NCI-H1417 treated with DMSO at 0.1 percent for 48 hours (cell line): ENCODE measurements at places on chromosomes 1 and 21.
A peak's percentile ranks its signal among the peaks of the same experiment; 100 is the strongest.

GRCh38 chr21:41501919-41502318 lies 6.0 kb downstream of the TMPRSS2 start:
- no peak for DNase-seq

DNA sequence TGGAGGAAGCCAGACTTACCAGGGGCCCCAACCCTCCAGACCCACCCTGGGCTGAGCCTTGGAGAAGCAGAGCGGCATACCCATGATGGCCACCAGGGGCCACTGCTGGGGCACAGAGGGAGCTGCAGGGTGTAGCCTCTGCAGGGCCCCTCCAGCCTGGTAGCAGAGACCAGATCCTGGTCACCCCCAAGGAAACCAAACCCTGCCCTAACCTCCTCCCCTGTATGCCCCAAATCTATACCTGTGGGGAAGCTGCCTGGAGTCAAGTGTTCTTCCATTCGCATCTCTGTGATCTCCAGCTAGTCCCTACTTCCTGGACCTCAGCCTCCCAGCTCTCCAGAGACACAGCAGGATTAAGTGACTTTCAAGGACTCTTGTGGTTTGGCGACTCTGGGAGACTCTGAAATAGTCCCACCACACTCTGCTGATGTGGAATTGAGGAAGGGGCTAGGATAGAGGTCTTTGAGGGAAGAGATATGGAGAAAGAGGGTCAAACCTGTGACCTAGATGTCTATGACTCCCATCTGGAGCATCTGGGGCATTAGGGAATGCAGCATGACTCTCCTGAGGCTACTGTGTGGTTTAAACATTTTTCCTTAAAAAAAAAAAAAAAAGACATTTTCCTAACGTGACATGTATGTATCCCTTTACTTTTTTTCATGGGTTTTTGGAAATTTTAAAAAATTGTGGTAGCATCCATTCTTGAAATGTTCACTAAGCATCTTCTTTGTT lies 119.2 kb upstream of the IPO9 start:
- DNase-seq: no peak

- no peak for DNase-seq
Observed at GRCh38 chr1:173545688-173546087, 57.2 kb downstream of the SLC9C2 start.

DNA sequence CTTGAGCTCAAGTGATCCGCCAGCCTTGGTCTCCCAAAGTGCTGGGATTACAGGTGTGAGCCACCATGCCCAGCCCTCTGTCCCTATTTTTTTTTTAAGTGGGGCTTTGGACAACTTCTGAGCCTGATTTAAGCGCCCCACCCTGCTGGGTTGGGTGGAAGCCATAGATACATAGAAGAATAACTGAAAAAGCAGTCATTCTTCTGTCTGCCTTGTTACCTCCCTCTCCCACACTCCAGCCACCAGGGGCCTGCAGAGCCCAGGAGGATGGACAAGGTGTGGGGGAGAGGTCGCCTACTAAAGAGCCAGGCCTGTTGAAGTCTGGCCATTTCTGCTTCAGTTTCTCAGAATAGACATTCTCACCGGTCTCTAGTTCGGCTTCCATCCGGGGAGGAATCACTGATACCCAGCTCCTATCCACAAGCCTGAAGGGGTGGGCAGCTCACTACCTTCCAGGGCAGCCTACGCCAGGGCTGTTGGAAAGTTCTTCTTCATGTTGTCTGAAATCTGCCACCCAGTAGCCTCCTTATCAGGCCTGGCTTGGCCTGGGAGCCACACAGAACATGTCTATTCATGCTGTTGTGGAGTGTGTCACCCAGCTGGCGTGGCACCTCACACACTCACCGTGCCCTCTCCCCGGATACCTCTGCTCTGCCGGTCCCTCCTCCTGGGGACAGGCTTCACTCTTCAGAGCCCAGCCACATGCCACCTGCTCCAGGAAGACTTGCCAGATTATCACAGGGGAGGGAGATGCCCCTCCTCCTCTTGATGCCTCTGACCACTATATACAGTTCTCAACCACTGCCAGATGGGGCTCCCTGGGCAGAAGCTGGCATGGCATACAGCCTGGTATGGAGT lies 27.7 kb downstream of the KNCN start:
- DNase-seq: no peak

- no peak for DNase-seq
Observed at GRCh38 chr21:35044770-35045541, 4.1 kb downstream of the RUNX1 start.

- no peak for DNase-seq
Observed at GRCh38 chr1:56911098-56911938, 54.5 kb downstream of the C8B start.

DNA sequence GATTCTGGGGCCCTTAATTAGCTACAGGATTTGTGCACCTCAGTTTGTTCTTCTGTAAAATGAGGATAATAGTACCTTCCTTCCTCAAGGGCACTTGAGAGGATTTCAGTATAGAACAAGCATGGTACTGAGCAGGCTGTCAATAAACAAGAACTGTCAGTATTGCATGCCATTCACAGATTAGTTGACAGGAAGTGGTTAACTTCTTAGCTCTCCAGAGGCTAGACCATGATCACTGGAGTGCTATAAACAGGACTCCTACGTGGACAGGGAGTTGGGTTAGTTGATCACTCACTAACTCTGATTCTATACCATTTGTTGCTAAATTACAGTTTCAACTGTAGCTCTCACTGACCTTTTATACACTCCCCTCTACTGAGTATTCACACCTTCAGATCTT lies 126.2 kb upstream of the DAB1 start:
- no peak for DNase-seq

DNA sequence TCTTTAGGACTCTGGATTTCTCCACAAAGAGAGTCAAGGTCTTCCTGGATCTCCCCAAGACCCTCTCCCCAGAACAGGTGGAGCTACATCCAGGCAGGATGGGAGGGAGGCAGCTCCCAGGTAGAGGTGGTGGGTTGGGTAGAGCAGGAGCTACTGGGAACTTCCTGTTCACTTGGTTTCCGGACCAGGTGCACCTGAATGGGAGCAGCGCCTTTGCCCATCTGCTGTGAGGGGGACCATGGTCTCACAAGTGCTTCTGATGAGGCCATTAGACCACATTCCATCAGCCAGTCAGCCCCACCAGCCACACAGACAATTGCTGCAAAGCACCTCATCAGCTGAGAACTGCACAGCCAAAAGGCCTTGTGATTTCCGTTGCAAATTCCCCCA lies 188.8 kb downstream of the MATN1 start:
- DNase-seq: no peak

DNA sequence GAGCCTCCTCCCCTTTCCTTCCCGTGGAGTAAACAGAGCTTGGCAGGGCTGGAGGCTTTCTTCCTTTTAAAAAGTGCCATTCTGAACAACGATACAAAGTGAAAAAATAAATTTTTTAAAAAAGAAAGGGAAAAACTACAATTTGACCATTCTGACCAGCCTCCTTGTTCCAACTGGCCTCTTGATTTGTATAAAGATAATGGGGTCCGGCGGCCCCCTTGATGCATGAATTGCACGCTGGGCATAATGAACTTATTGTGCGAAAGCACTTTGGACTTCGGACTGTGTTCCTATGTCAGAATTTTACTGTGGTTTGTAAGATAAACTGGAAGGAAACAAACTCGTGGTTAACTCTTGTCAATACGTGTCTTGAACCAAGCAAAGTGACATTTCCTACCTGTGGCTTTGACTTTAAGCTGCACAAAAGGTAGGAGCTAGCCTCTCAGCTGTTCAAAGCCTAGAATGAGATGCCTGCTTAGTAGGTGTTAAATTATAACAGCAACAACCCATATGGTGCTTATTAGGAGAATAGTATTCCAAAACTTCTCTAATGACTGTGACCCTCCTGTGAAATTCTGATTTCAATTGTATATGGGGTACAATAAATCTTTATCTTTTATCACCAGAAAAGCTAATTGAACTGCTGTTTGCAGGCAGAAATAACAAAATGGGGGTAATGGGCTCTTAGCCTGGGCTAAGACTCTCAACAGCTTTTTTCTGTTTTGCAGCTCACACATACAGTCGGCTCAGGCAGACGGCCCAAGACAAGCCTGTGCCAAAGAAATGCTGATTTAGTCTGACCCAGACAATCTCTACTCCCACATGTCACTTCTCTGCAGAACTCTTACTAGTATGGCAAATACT lies 9.3 kb downstream of the IRF2BP2 start:
- no peak for DNase-seq

- no peak for DNase-seq
Observed at GRCh38 chr1:12541274-12542137, 76.5 kb downstream of the DHRS3 start.

DNA sequence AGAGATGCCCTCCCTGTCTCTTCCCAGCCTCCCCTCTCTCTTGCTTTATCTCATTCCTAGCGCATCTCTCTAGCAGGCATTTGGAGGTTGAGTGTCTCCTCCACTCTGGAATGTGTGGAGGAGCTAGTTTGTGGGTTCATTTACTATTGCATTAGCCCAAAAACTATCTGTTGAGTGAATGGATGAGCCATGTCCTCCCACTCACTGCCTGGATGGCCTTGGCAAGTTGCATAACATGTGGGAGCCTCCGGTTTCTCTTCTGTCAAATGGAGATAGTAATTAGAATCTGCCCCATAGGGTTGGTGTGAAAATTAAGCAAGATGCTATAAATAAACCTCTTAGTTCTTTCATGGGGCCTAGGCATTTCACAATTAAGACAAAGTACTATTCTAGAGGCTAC lies 181.8 kb downstream of the KAZN start:
- DNase-seq: no peak

DNA sequence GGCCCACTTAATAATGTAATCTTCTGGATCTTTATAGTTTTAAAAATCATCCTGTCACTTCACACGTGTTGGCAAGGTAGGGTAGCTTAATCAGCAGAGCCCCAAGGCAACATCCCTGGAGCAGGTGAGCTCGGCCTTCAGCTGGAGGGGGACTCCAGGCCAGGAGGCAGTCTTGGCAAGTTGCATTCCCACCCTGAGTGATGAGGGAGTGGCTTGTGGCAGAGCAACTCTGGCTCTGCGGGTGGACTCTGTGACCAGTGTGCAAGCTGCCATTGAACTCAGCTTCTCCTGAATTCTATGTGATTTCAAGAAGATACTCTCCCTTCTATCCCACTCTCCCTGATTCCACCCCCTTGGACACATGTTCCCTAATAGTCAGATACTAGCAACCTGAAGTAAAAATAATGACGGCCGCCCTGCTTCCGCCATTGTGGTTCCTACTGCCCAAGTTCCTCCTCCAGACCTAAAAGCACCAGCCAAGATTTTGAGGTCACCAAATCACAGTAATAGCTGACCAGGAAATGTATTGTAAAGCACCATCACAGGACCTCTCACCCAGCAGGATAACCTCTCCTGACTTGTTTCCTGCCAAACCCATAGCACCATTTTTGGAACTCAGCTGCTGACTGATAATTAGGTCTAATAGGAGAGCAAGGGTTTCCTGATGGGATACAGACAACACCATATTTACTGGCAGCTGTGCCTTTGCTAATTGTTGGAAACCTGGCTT lies 11.5 kb upstream of the LYST start:
- DNase-seq: peak; percentile 21

DNA sequence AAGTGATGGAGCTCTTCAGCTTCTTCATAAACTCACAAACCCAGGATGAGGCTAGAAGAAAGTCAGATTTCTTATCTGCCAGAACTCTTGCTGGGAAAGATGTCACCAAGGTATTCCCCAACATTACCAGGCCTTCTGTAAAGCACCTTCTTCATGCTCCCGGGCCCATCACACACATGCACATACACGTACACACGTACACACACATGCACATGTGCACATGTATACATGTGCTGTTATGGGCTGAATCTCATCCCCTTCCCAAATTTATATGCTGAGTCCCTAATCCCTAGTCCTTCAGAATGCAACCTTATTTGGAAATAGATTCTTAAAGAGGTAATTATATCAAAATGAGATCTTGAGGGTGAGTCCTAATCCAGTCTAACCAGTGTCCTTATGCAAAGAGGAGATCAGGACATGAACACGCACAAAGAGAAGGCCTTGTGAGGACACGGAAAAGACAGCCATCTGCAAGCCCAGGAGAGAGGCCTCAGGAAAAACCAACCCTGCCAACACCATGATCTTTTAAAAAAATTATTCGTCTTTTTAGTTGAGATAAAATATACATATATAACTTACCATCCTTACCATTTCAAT lies 76.4 kb upstream of the LYST start:
- no peak for DNase-seq

- DNase-seq: no peak
Observed at GRCh38 chr1:14678011-14678638, 79.6 kb downstream of the KAZN start.

DNA sequence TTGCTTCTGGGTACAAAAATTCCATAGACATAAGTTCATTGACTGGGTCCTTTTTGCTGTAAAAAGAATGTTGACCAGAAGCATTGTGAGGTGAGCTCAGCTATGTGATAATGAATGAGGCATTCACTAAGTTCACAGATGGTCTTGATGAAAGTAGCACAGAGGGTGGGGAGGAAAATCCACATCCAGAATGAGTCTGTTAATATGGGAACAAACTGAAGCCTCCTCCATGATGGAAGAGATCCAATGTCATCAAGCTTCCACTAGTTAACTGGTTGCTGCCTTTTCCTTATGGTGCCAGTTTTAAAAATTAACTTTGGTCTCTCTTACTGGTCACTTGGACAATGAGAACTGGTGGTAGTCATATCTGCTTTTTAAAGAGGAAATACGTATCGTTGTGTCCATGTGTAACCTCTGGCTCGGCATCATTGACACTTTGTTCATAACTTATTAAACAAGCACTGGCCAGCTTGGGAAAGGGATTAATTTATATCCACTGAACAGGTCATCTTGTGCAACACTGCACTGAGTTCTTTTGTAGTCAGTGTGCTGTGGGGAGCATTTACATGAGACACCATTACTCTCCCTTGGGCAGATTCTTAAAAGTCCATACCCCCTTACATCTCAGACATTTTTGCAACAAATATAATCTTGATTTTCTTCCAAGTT lies 88.6 kb downstream of the ADAMTS1 start:
- no peak for DNase-seq

DNA sequence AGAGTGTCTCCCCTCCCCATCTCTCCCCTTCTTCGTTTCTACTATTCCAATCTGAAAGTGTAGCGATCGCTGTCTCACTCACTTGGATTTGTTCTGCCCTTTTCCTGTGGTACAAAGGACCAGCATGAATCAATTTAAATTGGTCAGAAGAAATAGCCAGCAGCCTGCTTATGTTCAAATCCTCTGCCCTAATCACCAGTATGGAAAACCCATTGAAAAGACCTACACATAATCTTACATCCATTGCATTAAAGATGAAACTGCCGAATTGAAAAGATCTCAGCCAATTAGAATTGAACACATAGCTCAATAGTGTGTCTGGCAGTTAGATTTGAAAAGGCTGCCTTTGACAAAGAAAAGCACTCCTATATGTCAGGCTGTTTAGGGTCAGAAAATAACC lies 122.6 kb downstream of the TNNI3K start:
- no peak for DNase-seq

DNA sequence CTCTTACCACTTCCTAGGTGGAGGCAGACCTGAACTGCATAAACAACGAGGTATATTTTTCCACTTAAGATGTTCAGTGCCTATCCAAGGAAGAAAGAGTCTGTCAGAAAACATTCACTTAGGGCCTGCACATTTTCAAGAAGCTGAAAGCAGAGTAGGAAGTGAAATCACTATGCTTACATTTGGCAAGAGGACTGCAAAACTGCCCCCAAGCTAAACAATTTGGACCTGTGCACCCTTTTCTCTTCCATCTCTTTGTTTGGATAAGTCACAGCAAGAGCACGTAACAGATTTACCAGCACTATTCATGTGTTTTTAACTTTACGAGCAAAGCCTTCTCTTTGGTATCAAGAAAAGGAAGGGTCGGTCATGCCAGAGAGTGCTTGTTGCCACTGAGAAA lies 13.2 kb upstream of the BEND5 start:
- DNase-seq: no peak
